ENCODE measurements at places on chromosomes 16 and 17. TPM values are rescaled to one million over a fixed set of nuclear protein-coding genes. Genes with fewer than 3 reads are reported as not detected.

The SIAH1 gene
- 16.2 TPM for polyA plus RNA-seq

The CFAP97D1 gene
- polyA plus RNA-seq, result not detected

The SMIM5 gene
- 0.92 TPM for polyA plus RNA-seq

The C1QTNF8 gene
- not detected for polyA plus RNA-seq

The CDH3 gene
- polyA plus RNA-seq, result 0.21 TPM

The KRT36 gene
- not detected for polyA plus RNA-seq

The CLN3 gene
- 18.3 TPM for polyA plus RNA-seq

The CACNA1G gene
- polyA plus RNA-seq, result not detected

The SLC5A11 gene
- polyA plus RNA-seq, result not detected

The MT4 gene
- not detected for polyA plus RNA-seq

The SLC22A31 gene
- polyA plus RNA-seq, result 0.03 TPM

The CD300LB gene
- 0.05 TPM for polyA plus RNA-seq

The FSCN2 gene
- polyA plus RNA-seq, result 0.09 TPM

The SOX8 gene
- polyA plus RNA-seq, result 0.51 TPM

The GP2 gene
- polyA plus RNA-seq, result not detected

The GRAPL gene
- polyA plus RNA-seq, result 0.34 TPM

The C17orf113 gene
- 0.12 TPM for polyA plus RNA-seq

The HAS3 gene
- polyA plus RNA-seq, result 0.51 TPM

The RAMP2 gene
- polyA plus RNA-seq, result 21.4 TPM

The ZFP3 gene
- 11.2 TPM for polyA plus RNA-seq

The BAHCC1 gene
- 6.6 TPM for polyA plus RNA-seq

The CBFA2T3 gene
- 3.4 TPM for polyA plus RNA-seq

The ZG16B gene
- not detected for polyA plus RNA-seq

The RASL10B gene
- polyA plus RNA-seq, result 3.4 TPM

The TNRC6A gene
- 20.9 TPM for polyA plus RNA-seq

The KRT25 gene
- polyA plus RNA-seq, result 0.03 TPM

The KRT24 gene
- polyA plus RNA-seq, result not detected

The CBX2 gene
- polyA plus RNA-seq, result 0.44 TPM

The TVP23A gene
- 0.04 TPM for polyA plus RNA-seq

The HOXB5 gene
- polyA plus RNA-seq, result 0.03 TPM

The TEKT3 gene
- polyA plus RNA-seq, result 0.13 TPM

The CASKIN2 gene
- polyA plus RNA-seq, result 8.2 TPM

The PHOSPHO1 gene
- 0.68 TPM for polyA plus RNA-seq

The ESRP2 gene
- polyA plus RNA-seq, result 0.03 TPM

The ERCC4 gene
- polyA plus RNA-seq, result 2.5 TPM

The SOCS1 gene
- 2.1 TPM for polyA plus RNA-seq

The CNGB1 gene
- not detected for polyA plus RNA-seq

The MC1R gene
- polyA plus RNA-seq, result 0.18 TPM

The CCDC47 gene
- 125 TPM for polyA plus RNA-seq

Data from psoas muscle (tissue), 8 donors.